AML-193 (cell line): ENCODE measurements at places on chromosomes 6 and 20.

GRCh38 chr6:56865081-56865875 lies 89.6 kb upstream of the BEND6 start:
- DNase-seq: no peak

DNA sequence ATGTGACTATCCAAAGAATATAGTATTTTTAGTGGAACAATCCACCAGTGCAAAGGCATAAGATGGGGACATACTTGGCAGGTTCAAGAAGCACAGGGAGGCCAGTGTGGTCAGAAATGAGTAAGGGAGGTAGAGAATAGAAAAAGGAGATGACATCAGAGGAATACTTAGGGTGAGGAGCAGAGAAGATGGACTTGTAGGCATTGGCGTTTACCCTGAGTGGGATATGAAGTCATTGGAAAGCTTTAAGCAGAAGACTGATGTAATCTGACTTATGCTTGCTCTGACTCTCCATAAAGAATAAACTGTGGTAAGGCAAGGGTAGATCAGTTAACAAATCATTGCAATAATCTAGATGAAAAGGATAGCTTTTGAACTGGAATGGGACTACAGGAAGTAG lies 228.7 kb downstream of the GJA1 start:
- no peak for DNase-seq

GRCh38 chr20:50191544-50192363 lies 1.1 kb downstream of the CEBPB start:
- DNase-seq: peak; percentile 44

GRCh38 chr6:87669051-87669450 lies 33.0 kb downstream of the AKIRIN2 start:
- DNase-seq: no peak

GRCh38 chr20:35680452-35681183 lies 15.9 kb upstream of the CPNE1 start:
- peak; percentile 27 for DNase-seq

DNA sequence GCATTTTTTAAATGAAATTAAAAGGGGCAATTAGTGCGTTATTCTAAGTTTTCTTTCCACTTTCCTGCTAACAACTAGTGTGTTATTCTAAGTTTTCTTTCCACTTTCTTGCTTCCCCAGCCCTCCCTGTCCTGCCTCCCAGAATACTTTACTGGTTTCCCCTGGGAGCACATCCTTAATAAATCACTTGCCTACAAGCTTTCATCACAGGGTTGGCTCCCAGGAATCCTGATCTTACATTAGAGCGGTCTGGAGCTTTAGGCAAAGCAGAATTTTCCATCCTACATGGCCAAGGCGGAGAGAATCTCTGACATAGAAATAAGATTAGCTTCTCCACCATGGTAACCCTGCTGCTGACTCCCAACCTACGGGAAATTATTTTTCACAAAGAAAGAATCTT lies 150.4 kb downstream of the BFSP1 start:
- DNase-seq: no peak

- DNase-seq: no peak
Observed at GRCh38 chr6:11204794-11205366, 27.6 kb downstream of the NEDD9 start.

GRCh38 chr6:36985808-36986703 lies at the start of gene MTCH1:
Gene MTCH1, minus strand, starts transcription at chr6:36986196. Its CDS starts 23 bp downstream, at chr6:36986173.
- DNase-seq: peak; percentile 90

GRCh38 chr6:43935921-43936439 lies 166.0 kb downstream of the VEGFA start:
- DNase-seq: no peak

DNA sequence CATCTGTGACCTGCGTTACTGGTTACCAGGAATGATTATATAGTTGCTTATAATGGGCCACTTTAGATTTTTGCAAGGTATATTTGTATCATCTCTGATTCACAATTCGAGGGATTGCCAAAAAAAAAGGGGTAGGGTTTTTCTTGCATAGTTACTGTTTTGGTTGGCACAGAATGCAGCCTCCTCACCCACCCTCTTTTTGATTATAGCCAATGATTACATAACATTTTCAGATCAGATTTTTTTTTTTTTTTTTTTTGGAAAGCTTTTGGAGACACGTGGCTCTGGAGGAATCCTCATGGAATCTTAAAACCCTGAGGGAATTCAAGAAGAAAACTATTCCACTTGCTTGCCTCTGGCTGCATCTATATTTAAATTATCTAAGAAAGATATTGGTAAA lies 53.7 kb downstream of the UST start:
- DNase-seq: no peak

DNA sequence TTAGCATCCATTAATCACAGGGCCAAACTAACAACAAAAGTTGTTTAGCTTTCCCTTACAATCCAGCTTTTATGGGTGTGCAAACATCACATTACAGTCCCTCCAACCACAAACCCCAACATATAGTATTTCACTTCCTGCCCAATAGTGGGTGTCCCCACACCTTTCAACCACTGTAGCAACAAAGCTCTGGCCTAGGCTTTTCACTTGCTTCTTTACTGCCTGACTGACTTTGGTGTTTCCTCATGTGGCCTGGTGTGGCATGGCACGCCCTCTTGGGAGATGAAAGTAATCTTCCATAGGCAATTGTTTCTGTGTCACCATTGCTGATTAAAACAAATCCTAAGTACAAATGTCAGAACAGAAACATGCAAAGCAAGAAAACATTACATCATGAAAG lies 46.3 kb downstream of the MCM8 start:
- DNase-seq: peak; percentile 63

DNA sequence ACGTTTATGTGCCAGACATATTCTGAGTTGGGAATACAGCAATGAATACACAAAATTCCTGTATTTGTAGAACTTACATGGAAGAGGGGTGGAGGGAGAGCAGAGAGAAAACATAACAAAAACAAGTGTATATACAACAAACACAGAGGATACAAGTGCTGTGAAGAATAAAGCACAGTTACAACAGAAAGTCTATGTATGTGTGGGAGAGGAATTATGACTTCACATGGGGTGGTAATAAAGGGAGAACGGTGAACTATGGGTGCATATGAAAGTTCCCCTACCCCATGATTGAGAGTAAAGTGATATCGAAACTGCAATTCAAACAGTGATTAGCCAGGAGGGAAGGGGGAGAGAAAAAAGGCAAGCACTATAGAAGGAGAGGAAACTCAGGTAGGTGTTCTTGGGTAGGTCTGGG lies 24.6 kb downstream of the HBS1L start:
- DNase-seq: no peak

- DNase-seq: no peak
Observed at GRCh38 chr20:51508158-51508557, 34.4 kb downstream of the NFATC2 start.

GRCh38 chr20:62772990-62773844 lies 23.1 kb upstream of the MRGBP start:
- DNase-seq: no peak

GRCh38 chr20:62949962-62950361 lies 2.5 kb upstream of the SLC17A9 start:
- DNase-seq: no peak

DNA sequence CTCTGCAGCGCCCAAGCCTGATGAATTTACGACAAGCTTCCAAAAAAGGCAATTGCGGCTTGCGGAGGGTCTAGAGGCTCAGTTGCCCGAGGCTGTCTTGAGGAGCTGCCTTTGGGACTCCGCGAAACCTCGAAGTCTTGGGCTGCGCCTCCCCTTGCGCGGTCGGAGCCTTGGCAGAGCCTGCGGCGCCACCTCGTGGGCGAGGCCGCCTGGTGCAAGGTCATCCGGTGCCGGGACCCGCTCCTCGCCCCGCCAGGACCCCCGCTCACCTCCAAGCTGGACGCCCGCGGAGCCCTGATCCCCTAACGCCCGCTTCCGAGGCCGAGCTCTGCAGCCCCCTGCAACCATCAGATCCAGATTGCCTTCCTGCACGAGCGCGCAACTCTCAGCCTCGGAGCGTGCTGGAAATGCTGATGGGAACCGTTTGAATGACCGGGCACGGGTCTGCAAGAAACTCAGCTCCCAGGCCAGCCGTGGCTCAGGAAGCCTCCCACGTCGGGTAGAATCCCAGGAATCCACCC lies 14.9 kb upstream of the FAM210B start:
- DNase-seq: no peak

DNA sequence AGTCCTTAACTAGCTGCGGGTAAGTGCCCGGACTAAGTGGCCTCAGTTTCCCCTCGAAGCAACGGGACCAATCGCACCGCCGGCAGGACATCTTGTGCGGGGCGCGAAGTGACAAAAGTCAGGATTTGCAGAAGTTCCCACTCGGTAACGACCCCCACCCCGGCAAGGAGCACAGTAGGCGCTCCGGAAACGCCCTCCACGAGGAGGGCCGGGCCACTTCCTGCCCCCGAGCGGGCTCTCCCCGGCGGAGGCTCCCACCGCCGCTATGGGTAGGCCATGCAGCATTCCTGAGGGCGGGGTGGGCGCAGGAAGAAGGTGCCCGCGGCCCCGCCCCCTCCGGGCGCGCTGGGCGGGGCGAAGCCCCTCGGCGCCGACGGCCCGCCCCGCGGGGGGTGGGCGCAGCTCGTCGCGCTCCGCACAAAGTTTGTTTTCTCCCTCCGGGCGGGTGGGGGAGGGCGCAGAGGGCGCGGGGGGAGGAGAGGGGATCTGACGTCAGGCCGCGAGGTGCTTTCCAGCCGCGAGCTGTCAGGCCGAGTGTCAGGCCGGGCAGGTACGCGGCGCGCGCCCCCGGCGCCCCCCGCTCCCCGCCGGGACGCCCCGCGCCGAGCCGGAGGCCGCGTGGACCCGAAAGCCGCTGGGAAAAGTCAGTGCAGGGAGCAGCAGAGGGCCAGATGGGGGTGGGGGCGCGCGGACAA lies at the start of gene TGIF2:
Gene TGIF2 (plus strand): TSS at position 495 of the 695 bp plus-strand sequence. CDS start 5,178 bp downstream, outside the sequence.
- peak; percentile 37 for DNase-seq
